ENCODE measurements at places on chromosomes 7 and 10.

GRCh38 chr10:24814568-24815313 is 91.1 kb upstream of the ARHGAP21 start:
- peak; percentile 70 for DNase-seq

DNA sequence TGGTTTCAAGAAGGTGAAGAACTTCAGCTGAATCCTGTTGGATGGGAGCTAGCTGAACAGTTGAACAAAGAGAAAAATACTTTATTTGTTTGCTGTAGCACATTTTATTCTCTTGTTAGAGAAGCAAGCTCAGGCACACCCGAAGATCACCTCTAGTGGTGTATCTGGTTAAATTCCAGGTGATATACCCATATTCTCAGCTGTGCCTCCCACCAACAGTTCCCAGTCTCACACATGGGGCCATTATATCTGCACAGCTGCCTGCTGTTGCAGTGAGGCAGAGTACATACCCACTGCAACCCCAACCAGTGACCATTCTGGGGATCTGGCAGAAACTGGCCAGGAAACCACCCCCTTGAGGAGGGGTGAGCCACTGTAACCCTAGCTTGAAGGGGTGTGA is 9.2 kb downstream of the BTAF1 start:
- DNase-seq, result no peak

GRCh38 chr10:44992070-44992731 is 8.5 kb upstream of the ZNF22 start:
- DNase-seq, result no peak

- DNase-seq, result no peak
Measured at GRCh38 chr10:68869623-68870022, 31.5 kb upstream of the DDX50 start.

- DNase-seq, result no peak
Measured at GRCh38 chr7:158127241-158127640, 460.4 kb downstream of the PTPRN2 start.

GRCh38 chr10:43199684-43200537 is 61.7 kb downstream of the CSGALNACT2 start:
- no peak for DNase-seq

- no peak for DNase-seq
Measured at GRCh38 chr7:155944901-155945300, 132.6 kb upstream of the SHH start.

DNA sequence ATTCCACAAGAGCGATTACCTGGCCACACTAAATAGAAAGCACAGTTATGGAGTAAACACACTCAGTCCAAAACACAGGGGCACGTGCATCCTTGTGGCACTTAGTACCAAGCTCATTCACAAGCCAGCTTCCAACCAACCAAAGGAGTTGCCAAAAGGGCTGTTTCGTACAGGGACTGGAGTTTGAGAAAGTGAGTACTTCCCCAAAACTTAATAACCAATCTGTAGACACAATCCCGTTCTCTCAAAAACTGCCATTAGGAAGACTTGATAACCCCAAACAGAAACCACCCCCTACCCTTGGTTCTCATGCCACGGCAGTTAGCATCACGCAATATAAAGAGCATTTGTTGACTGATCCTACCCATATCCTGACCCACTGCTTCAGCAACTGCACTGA is 166.2 kb upstream of the ASAH2 start:
- DNase-seq, result peak; percentile 22

GRCh38 chr10:5467634-5468255 is 31.6 kb downstream of the CALML5 start:
- DNase-seq, result no peak

GRCh38 chr7:20783125-20783699 is 3.5 kb downstream of the SP8 start:
- no peak for DNase-seq

GRCh38 chr10:109668703-109669102 is 254.6 kb downstream of the XPNPEP1 start:
- DNase-seq, result no peak

All from RWPE1 (cell line).